ENCODE measurements at places on chromosomes 5 and 9.
A peak's percentile ranks its signal among the peaks of the same experiment; 100 is the strongest.

DNA sequence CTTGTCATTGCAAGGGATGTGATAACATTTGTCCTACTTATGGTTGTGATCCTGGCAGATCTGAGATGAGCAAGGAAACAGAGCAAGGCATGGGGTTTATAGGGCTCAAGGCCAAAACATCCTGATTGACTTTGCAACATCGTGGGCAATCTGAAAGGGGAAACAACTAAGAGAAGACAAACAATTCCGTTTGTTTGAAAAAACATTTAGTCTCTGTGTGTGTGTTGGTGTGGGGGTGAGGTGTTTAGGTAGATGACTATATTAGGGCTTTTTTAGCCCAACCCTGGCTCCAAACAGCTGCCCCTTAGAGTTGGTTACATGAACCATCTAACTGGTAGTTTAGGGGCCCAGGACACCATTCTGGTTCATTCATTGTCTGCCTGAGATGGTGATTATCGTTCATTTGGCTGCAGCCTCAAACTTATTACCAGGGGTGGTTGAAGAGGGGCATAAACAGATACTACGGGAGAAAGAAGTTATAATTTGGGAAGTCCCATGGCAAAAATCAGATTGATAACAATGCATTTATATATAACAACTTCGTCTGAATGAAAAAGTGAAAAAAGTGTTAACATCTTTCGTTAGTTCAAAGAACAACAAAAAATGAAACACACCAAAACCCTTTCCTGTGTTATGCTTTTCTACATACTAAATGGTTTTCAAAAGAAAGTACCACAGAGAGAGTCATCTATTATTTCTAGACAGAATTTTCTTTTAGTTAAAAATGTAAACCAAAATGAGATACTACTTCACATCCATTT, 5.7 kb downstream of the FYB1 start:
- DNase-seq: no peak

DNA sequence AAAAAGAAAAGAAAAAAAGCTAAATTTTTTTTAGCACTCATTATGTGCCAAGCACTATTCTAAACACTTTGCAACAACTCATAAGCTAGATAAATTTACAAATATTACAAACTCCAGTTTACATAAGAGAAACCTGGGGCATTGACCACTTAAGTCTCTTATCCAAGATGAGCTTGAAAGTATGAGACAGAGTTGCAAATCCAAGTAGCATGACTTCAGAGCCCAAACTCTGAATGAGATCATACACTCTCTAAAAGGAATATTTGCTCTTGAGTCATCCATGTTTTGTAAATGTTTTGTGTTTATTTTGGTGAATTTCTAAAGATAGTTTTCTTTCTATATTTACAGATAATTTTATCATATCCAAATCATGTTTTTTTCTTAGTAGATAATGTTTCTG, 4.0 kb upstream of the SHOC1 start:
- no peak for DNase-seq

- no peak for DNase-seq
These were observed 50.5 kb upstream of the BARHL1 start for GRCh38 chr9:132531710-132532570.

GRCh38 chr5:18276939-18277338, 642.7 kb downstream of the TAF11L14 start:
- DNase-seq: no peak

DNA sequence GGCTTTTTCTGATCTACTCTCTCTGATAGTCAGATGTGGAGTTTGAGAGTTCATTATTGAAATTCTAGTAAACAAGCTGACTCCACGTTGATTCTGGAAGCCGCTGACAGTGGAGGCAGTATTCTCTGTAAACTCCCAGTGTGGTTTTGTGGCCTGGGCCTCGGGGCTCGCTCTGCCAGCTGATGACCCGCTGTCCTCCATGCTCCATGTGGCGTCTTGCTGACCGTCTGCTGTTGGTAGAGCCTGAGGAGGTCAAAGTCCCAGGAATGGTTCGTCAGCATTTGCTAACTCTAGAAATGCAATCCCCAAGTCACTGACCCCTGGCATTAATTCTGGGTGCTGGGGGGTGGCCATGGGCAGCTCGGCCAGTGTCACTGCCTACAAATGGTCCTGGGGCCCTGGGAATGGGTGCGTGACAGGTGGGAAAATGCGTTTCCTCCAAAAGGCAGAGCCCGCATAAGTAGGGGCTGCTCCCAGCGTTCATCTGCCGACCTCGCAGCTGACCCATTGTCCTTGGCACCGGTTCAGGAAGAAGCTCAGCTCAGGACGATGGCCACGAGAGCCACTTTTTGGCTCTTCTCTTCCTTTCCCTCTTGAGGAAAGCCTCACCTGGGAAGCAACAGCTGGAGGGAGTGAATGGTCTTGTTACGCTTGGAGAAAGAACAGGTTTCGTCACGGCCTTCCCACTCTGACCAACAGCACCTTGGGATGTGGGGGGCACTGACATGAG, 55.1 kb downstream of the MRPL36 start:
- DNase-seq: no peak

DNA sequence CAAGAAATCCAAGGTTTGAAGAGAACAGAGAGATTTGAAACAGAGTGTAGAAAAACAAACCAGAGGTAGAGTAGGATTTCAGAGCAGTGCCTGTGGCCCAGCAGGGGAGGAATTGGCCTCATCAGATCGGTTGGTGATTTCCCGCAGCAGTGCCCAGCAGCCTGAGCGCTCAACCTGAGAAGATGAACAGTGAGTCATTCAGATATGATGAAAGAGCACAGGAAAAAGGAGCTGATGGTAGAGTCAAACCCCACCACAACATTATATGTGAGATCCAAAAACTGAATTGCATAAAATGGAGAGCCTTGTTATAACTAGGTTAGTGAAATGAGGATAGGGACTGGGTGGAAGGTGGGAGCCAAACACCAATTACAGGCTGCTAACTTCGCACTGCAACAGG, 248.9 kb downstream of the PIK3R1 start:
- DNase-seq: peak; percentile 74

DNA sequence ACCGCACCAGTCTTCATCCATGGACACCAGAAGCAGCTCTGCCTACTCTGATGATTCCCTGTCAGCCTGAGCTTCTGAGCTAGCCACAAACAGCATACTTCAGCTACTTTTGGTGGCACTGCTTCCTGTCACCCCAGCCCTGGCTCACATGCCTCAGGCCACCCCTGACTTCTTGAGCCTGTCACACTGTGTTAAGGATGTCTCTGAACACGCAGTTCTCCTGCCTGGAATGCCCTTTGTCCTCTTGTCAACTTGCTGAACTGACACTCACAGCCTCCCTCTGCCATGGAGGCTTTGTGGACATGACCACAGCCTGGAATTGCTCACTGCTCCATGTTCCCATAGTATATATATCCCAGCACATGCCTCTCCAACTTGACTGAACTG, 7.2 kb downstream of the MACROH2A1 start:
- DNase-seq: no peak

Measured in stimulated activated effector memory CD8-positive, alpha-beta T cell treated with anti-CD3 and anti-CD28 coated beads, Interleukin-12 subunit alpha, Interleukin-12 subunit beta, amount 100 ng/mL, for 72 hours (primary cell).